ENCODE measurements at places on chromosomes 7 and 10. TPM values are rescaled to one million over a fixed set of nuclear protein-coding genes. Genes with fewer than 3 reads are reported as not detected.

GRCh38 chr7:2100278-2101208 is 132.2 kb downstream of the MAD1L1 start:
- DNase-seq = no peak

DNA sequence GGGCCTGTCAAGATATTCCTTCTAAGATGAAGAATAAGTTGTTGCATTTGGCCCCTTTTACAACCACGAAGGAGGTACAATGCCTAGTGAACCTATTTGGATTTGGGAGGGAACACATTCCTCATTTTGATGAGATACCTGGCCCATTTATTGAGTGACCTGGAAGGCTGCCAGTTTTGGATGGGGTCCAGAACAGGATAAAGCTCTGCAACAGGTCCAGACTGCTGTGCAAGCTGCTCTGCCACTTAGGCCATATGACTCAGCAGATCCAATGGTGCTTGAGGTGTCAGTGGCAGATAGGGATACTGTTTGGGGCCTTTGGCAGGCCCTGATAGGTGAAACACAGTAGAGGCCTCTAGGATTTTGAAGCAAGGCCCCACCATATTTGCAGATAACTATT is 704.6 kb downstream of the CCSER2 start:
- DNase-seq = no peak

DNA sequence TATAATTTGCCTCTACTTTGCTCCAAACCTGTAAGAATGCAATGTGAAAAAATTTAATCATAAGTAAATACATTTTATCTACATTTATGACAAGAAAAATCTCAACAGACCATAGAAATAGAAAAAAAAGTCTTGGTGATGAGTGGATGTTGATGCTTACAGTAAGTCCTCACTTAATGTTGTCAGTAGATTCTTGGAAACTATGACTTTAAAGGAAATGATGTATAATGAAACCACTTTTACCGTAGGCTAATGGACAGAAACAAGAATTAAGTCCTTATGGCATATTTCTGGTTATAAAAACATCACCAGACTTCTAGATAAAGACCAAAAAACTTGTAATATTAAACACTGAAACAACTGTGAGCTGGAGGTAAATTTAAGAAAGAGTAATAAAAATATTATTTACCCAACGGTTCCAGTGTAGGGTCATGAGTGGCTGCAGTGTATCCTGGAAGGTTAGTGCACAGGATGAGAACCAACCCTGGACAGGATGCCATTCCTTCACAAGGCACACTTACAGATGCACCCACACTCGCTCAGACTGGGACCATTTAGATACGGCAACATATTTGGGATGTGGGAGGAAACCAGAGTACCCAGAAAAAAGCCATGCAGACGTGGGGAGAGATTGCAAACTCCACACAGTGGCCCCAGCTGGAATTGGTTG is 76.3 kb downstream of the GLCCI1 start:
- no peak for DNase-seq

GRCh38 chr7:11341285-11341944 is 367.7 kb downstream of the PHF14 start:
- DNase-seq = no peak

DNA sequence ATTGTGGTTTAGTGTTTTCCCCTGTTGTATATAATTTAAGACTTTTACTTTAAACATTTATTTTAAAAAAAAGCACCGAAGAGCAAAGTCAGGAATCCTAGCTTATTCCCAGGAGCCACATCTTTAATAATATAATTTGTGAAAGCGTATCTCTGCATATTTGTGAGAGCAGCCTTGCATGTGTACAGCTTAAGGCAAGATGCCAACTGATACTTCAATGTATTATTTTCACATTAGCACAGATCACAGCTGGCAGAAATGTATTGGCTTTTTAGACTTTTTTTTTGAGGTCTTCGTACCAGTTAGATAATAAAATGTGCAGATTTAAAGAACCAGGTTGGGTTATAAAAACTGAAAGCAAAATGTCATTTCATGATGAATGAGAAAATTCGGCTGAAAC is 845.7 kb upstream of the POT1 start:
- DNase-seq = no peak

DNA sequence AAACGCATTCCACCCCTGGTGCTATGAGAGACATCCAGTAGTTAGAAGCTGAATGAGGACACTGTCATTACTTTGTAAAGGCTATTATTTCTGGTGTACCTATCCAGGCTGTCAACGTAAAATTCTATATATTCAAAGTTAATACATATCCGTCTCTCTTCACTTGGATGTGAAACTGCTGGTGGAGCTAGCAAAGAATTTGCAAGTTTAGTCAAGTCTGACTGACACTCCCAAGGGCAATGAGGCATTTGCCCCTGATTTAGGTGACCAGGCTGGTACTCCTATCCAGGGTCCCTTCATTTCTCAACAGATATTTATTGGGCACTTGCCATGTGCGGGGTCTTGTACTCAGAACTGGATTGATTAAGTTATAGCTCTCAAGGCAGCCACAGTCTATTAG is 260.1 kb upstream of the CDC14C start:
- DNase-seq = no peak

DNA sequence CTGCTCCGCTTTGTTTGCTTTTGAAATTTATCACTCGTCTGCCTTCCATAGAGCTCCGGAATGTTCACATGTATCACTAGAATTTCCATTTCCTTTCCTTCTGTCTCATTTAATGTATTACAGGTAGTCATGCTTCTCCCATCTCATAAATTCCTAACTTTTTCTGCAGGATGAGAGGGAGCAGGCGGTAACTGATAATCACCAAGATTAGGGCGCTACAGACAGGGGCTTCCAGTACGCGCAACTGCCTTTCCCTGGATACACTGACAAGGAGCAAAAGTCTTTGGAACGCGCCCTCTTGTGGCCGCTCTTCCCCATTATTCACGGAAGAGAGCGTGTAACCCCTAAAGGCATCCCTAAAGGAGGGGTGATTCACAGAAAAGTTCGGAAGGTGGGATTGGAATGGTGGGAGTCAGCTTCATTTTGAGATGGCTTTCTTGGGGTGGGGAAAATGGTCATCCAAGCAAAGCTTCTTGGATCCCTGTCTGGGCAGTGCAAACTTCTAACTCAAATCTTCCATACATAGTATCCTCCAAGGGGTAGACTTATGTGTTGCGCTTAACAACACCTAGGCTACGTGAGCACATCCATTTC is 6.5 kb downstream of the INHBA start:
- no peak for DNase-seq

DNA sequence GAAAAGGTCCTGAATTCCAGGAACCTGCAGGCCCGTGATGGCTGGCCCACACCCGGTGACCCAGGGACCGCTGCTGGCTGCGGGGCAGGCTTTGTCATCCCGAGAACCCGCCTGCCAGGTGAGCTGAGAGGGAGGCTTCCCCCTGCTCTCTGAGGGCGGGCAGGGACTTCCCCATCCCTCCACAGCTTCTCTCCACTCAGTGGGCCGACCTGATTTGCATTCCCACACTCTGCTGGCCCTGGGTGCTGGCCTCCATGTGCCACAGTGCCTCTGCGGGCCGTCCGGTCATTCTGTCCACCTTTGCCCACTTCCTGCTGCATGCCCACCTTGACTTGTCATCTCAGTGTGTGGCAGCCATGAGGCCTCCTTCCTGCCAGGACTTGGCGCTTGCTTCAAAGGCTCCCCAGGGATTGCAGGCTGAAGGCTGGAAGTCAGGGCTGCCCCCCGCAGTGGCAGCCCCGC is 35.3 kb downstream of the PALD1 start:
- no peak for DNase-seq

DNA sequence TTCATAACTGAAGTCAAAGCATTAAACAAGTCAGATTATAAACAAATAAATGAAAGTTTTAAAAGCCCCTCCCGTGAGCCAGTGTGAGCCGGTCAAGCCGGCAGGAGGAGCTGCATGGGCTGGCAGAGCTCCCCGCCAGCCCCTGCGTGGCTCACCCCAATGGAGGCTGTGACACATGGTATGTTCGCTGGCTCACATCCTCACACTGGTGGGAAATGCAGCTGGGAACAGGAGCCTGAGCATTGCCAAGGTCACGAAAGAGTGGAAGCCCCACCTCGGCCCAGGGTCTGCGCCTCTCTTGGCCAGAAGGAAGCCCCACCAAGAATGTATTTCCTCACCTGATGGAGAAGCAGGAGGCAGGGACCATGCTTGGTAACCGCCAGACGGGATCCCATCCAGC is 261.7 kb upstream of the TCERG1L start:
- DNase-seq = no peak

- no peak for DNase-seq
These were observed 49.6 kb upstream of the GPR158 start for GRCh38 chr10:25125201-25125611.

DNA sequence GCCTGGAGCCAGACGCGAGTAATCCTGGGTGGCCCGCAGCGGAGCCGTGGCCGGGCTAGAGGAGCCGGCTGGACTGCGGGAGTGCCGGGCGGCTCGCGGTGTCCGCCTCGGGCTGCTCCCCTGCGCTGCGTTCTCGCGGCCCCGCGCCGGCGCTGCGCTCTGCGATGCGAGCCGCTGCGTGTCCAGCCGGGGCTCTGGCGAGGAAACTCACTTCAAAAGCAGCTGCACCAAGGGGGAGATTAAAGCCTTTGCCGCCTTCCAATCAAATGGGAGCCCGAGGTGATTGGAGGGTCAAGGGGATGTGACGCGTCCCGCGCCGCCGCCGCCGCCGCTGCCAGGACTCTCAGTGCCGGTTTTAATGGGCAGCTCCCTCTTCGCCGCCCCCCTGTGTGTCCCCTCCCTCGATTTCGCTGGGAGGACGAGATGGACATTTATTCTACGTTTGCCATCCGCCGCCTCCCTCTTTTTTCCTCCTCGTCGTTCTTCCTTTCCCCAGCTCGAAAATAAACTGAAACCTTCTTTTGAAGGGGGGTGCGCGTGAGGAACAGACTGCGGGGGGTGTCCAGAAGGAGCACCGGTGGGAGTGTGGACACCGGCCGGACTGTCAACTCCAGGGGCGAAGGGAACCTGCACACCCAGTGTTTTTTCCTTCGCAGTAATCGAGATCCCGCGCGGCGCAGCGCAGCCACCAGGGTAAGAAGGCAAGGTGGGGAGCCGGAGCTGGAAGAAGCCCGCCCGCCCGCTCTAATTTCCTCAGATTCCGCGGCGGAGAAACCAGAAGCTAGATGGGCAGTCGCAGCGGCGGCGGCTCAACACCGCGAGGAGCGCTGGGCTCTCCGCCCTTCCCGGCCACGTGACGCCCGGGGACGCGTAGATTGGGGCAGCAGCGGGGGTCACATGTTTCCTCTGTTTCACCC is at the start of gene ZNF503:
TSS of gene ZNF503 (minus strand) at position 196 of the 917 bp plus-strand sequence. CDS start 345 bp downstream, outside the sequence.
- no peak for DNase-seq

GRCh38 chr7:99102361-99102760 is 41.5 kb downstream of the SMURF1 start:
- DNase-seq = no peak

- no peak for DNase-seq
These were observed 12.1 kb downstream of the ABCA13 start for GRCh38 chr7:48183370-48183743.

DNA sequence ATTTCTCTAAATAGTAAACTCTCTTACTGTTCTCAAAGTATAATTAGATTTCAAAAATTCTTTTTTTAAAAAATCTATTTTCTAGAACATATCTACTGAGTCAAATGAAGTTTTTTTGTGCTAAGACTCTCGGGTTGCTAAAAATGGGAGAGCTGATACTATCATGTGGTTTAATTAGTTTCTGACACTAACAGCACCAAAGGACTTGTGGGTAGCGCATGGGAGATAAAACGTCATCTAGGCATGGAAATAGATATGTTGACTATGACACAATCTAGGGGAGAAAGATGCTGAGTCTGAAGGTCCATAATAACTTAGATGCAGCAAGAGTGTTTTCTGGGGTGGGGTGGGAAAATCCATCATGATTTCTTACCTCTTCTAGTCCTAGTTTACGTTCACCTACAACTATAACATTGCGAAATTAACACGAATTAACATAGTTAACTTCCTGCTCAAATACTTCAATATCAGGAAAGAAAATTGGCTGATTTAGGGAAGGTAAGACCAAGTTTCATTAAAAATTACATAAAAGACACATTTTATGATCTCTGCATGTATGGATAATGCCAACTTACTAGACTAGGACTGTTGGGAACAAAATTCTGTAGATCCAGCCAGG is 14.3 kb upstream of the ARMC3 start:
- DNase-seq = no peak

DNA sequence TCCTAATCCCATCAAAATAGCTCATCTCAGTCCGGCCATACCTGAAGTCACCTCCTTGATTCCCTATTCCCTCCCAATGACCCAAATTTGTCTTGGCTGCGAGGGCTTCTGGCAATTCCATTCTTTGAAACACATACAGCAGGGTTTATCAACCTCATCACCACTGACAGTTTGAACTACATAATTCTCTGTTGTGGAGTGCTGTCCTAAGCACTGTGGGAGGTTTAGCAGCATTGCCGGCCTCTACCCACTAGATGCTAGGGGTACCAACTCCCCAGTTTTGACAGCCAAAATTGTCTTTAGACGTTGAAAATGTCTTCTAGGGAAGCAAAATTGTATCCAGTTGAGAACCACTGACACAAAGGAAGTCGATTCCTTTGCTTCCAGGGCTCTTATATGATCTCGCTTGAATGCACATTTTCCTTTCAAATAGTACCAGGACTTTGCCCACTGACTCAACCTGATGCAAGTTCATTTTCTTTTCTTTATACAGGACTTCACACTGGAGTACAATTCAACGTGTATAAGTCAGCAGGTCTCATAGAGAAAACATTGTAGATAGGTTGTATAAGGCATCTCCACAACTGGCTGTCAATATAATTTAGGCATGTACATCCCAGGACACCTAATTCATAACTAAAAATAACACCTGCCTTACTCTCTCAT is 133.3 kb downstream of the STRA8 start:
- no peak for DNase-seq

GRCh38 chr7:31948029-31948428 is 122.2 kb downstream of the PDE1C start:
- DNase-seq = no peak

DNA sequence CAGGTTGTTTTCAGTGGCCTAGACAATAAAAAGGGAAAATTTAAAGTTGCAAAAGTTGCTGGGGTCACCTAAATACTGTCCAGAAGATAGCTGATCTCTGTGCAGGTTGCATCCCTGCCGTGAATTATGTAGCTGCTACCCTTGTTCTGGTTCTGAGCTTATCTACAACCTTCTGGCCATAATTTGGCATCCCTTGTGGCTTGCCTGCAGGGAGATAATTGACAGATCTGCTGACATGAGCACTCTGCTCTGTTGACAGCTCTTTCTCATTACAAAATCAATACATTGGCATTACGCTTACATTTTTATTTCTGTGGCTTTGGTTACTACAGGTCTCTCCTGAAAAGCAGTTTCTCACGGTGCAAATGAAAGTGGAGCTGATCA is 29.3 kb upstream of the HECTD2 start:
- no peak for DNase-seq

SEMA3C gene
- 0.62 TPM for total RNA-seq

WDR86 gene
- 24.4 TPM for total RNA-seq

IGF2BP3 gene
- 11.0 TPM for total RNA-seq

ANXA8 gene
- total RNA-seq = not detected

NPFFR1 gene
- total RNA-seq = not detected

Data from T-helper 17 cell (primary cell).